ENCODE measurements at places on chromosomes 12 and 14.

- DNase-seq: no peak
Measured at GRCh38 chr12:64780132-64780530, 20.9 kb upstream of the GNS start.

GRCh38 chr14:89881839-89882238, 72.7 kb downstream of the EFCAB11 start:
- DNase-seq: no peak

DNA sequence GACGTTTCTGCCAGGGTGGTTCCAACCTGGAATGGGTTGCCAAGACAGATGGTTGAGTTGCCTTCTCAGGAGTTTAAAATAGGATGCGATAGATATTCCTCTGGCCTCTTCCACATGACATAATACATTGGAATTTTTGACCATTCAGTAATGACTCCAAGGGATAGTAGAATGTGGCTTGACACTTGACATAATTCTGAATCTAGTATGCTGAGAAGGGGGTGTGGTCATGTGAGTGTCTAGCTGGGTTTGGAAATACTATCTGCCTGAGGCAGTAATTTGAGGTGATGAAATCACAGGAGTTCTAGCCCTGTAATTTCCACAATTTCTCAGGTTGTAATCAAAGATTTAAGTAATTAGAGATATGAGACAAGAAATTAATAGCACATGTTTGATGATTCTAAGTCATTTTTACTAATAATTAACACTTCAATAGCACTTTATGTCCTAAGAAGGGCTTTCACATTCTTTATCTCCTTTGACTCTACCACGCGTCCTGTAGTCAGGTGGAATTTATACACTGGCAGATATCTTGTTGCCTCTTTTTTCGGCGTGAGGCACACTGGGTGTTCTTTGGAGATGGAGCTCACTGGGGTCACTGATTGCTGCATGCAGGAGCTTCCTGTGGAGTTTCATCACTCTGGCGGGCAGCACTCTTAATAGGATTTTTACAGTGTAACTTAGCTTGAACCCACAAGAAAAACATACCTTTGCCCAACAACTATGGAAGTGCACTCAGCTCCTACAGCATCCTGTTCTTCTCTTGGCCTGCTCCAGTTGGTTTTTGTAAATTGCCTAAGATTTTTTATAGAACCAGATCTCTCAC, 3.2 kb upstream of the AMIGO2 start:
- DNase-seq: no peak

- no peak for DNase-seq
Measured at GRCh38 chr14:74240794-74241651, 1.8 kb downstream of the VSX2 start.

- DNase-seq: no peak
Measured at GRCh38 chr12:76029982-76030340, 1.6 kb downstream of the PHLDA1 start.

DNA sequence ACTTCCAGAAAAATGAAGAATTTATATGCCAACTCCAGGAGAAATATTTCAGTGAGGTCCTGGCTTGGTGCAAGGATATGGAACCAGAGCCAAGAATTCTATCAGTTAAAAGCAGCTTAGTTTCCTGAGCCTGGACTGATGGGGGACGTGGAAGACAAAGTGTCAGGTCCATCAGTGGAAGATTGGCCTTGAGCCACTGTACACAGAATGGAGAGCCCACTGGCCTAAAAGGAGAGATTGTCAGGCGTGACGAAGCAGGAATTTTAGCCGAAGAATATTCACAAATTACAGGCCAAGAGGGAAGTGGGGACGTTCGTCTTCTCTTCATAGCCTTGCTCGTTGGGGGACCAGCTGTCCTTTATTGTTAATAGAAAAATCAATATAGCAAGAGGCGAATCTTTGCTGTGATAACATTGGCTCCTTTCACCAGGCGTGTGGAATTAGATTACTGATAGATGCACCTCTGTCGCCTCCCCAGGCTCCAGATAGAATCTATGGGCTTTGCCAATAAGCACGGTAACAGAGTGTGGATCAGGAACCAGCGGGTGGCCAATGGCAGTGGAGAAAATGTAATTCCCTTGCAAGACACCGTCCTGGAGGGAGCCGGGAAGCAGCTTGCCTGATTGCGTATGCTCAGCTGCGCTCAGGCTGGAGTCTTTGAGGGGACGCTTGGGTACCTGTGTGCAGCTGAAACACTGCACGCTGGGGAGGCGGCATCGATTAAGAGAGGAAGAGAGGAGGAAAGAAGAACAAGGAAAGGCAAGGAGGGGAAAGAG, 56.4 kb downstream of the TMEM132C start:
- no peak for DNase-seq

GRCh38 chr14:66143387-66144112, 342.6 kb upstream of the CCDC196 start:
- no peak for DNase-seq

- DNase-seq: no peak
Measured at GRCh38 chr12:130288206-130288605, 49.5 kb upstream of the PIWIL1 start.

DNA sequence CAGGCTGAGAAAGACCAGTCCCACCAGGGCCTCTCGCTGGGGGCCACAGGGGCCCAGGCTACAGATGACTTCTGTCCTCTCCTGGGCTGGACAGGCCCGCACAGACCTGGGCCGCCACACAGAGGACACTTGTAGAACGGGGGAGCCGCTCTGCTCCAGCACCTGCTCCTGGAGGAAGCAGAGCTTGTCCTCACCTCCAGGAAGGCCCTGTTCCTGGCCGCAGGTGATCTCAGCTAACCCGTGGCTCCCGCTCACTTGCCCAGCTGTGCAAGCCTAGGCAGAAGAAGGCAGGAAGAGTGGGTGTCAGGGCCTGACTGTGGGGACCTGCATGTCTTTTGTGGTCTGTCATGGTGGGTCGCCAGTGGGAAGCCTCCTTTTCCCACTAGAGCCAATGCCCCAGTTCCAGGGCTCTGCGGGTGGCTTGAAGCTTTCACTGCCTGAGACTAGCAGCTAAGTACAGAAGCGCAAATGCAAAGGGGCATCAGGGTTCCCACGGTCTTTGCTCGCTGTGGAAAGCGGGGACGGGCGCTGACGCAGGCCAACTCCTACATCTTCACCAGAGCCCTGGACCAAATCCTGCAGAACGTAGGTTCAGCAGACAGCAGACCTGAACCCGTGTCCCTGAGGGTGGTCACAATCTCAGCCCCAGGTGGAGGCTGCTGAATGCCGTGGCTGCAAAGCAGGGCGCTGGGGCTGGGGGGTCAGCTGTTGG, 8.8 kb upstream of the CEP170B start:
- DNase-seq: no peak

DNA sequence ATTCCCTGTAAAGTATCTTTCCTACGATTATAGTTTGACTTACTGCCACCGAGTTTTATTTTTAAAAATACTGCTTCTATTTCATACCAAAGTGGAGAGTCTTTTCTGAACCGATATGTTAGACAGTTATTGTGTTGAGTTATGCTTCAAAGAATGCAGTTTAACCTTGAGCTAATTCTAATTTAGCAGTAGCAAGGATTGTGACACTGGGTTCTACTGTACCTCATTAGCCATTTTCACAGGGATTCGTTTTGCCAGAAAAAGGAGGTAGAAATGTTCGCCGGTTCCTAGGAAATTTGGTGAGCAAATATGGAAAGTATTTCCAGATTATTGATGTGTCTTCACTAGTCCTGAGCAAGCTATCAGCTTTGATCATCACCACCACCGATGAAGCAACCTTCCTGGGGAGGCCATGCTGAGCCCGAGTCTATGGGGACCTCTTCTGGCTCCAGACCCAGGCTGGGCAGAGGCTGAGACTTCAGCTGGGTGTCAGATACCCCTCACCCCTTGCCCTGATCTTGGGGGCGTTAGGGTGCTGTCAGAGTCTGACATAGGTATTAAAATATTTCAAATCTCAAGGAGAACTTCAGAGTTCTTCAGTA, 13.6 kb downstream of the GLRX5 start:
- no peak for DNase-seq

- DNase-seq: no peak
Measured at GRCh38 chr12:132672116-132672515, 15.0 kb downstream of the POLE start.

DNA sequence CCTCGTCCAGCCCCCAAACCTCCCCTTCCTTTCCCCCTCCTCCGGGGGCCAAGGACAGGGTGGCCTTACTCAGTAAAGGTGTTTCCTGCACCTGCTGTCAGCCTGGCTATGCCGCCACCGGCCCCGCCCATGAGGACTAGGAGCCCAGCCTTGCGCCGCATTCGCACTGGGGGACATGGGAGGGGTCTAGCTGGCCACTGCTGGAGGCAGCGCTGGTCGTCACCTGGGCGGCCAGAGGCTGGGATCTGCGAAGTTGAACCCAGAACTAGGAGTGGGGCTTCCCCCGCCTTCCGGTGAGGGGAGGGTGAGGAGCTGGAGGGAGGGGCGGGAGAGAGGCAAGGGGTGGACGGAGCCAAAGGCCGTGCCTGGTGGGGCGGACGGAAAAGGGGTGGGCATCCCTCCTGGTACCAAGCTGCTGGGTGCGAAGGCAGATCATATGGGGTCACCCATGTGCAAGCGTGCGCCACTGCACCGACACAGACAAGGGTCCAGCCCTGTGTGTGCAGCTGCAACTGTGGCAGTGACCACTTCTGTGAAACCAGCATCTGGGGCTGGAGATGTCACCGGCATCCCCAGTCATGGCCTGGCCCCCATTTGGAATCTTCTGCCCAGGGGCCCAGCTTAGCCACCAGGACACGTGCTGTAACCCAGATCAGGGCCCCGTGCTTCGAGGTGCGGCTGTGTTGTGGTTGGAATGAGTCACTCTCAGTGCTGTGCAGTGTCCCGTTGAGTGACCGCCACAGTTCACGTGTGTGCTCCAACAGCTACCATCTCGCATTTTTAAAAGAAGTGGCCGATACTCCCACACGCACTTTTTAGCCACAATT, 8.5 kb downstream of the AMN start:
- DNase-seq: no peak

GRCh38 chr14:77278461-77279230, 7.6 kb upstream of the NGB start:
- DNase-seq: no peak

GRCh38 chr12:12880537-12880936, 10.8 kb upstream of the GPRC5A start:
- no peak for DNase-seq

DNA sequence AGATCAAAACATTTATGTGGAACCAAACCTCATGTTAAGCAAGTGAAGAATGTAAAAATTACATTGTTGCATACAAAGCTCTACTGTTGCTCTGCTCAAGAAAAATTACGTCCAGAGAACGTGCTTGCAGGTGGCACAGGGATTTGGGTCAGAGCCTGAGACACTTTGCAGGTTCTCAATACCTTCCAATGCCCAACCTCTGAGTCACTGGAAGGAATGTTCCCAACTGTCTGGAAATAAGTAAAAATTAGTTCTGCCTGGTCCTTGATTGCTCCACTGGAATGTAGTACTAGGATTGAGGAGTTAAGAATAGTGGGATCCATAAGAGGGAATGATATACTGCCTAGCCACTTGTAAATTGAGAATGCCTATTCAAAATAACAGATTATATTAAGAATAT, 2.8 kb upstream of the IFNG start:
- DNase-seq: no peak

GRCh38 chr14:26597071-26597588, 703 bp downstream of the NOVA1 start:
- no peak for DNase-seq

DNA sequence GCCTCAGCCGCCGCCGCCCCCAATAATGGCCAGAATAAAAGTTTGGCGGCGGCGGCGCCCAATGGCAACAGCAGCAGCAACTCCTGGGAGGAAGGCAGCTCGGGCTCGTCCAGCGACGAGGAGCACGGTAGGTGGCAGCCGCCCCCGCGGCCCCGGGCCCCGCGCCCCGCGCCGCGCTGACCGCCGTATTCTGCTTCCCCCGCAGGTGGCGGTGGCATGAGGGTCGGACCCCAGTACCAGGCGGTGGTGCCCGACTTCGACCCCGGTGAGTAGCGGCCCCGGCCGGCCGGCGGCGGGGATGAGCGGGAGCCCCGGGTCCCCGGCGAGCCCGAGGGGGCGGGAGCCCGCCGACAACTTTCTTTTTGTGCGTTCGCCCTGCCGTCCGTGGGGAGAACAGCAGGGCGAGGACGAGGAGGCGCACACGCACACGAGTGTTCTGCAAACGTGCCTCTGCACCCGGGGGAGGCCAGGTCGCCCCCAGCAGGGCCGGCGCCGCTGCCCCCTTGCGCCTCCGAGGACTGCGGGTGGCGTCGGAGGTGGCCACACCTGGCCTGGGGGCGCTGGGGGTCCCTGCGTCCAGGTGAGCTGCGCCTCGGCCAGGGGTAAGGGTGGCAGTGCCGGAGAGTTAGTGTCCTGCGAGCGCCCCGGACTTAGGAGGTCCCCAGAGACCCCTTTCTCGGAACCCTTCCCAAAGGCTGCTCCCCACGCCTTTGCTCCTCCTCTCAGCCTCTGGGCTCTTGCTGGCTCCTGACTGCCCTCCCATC, 794 bp downstream of the RCOR1 start:
- DNase-seq: peak; percentile 23

GRCh38 chr12:54038284-54038870, 5.5 kb downstream of the HOXC5 start:
- DNase-seq: no peak

GRCh38 chr12:31714406-31715271, 14.2 kb downstream of the AMN1 start:
- DNase-seq: no peak

GRCh38 chr14:85762526-85762925, 232.6 kb downstream of the FLRT2 start:
- no peak for DNase-seq

GRCh38 chr12:75065482-75065881, 144.2 kb downstream of the KCNC2 start:
- DNase-seq: no peak

GRCh38 chr12:93526786-93527428, 45.6 kb upstream of the SOCS2 start:
- no peak for DNase-seq

DNA sequence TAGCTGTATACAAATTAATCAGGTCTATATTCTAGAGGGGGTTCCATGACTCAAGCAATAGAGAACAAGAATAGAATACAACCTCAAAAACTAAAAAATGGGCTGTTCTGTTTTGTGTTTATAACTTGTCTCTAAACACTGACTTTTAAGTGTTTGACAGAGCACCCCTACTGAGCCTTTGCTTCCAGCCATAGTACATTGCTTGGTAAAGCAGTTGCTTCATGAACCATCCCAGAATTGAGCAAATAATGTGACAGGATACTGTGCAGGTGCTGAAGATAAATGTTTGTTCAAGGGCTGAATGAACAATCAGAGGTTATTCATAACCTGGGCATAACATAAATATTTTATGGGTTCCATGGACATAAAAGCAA, 11.5 kb downstream of the SPTSSA start:
- DNase-seq: no peak

DNA sequence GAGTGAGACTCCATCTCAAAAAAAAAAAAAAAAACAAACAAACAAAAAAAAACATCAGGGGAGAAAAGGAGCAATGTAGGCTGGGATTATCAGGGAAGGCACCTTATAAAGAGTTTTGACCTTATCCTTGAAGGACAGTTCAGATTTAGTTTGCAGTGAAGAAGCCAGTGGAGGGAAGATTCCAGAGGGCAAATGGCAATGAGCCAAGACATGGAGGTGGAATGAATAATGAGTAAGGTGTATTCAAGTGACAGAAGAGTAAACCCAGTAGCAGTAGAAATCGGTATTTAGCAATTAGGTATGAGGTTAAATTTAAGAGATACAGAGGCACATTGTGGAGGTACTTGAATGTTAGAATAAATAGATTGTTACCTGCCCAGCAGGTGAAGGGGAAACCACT, 2.2 kb upstream of the DUSP16 start:
- no peak for DNase-seq

- DNase-seq: no peak
Measured at GRCh38 chr14:68645371-68645770, 147.5 kb downstream of the ZFP36L1 start.
